ENCODE measurements at places on chromosomes 1 and 21.

- DNase-seq: no peak
Observed at GRCh38 chr21:15703932-15704331, 25.9 kb upstream of the USP25 start.

- no peak for DNase-seq
Observed at GRCh38 chr1:111666828-111667227, 47.2 kb downstream of the RAP1A start.

- DNase-seq: no peak
Observed at GRCh38 chr1:47849005-47849521, 148.1 kb downstream of the TRABD2B start.

DNA sequence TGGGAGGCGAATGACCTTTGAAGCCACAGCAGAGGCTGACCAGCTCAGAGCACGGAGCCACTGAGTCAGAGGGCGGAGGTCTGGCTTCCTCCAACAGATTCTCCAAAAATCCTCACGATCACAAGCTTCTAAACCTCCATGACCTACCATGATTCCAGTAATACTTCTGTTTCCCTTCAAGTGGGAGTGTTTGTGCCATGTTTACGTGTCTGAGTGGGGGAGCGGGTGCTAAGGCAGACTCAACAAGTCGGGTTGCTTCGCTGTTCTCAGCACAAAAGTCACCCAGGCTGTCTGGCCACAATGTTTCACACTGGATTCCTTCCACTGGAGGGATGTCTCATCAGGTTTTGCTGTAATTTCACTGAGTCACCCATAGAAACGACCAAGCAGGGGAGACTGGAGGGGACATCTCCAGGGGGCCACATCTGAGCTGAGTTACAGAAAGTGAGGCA lies 86.2 kb downstream of the SLC66A1 start:
- peak; percentile 65 for DNase-seq

- no peak for DNase-seq
Observed at GRCh38 chr21:15367061-15367626, 302.3 kb upstream of the NRIP1 start.

- DNase-seq: peak; percentile 24
Observed at GRCh38 chr1:3306583-3307291, 147.7 kb upstream of the ARHGEF16 start.

DNA sequence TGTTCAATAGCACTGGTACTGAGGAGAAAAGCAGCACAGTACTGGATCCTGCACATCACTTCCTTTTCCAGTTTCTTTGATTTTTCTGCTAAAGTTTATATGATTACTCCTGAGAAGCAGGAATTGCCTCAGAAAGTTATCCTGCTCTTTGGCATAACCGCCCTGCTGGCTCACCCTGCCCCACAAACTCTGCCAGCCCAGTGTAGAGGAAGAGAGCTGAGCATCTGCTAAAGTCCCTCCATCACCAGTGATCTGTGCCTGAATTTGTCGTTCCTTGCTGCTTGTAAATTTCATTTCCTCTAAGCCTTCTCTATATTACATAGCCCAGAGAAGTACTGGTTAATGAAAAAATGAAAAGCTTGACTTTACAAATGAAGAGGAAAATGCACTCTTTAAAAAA lies 87.0 kb upstream of the C1orf21 start:
- DNase-seq: no peak

GRCh38 chr1:111015222-111015621 lies 51.5 kb upstream of the LRIF1 start:
- no peak for DNase-seq

GRCh38 chr21:26405071-26405470 lies 168.0 kb downstream of the CYYR1 start:
- DNase-seq: no peak

- DNase-seq: no peak
Observed at GRCh38 chr1:154621875-154622274, 13.9 kb upstream of the ADAR start.

GRCh38 chr1:206842854-206843253 lies 22.6 kb upstream of the IL20 start:
- no peak for DNase-seq

GRCh38 chr1:110076789-110077500 lies 6.5 kb upstream of the ALX3 start:
- DNase-seq: no peak

DNA sequence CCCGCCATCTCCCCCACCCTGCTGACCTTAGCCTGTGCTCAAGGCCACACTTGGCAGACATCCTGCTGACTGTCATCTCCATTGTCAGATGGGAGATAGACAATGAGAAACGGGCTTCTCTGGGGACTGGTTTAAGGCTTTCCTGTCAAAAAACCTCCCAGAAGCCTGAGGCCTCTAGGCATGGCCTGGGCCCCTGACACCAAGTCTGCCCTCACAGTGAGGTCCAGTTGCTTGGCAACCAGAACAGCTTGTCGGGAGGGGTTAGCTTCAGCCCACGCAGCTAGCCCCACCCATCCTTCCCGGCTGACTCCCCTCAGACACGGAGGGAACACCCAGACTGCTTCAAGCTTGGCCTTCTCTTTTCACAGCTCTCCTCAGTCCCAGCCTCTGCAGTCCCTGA lies 11.0 kb downstream of the PLEKHA6 start:
- DNase-seq: no peak

DNA sequence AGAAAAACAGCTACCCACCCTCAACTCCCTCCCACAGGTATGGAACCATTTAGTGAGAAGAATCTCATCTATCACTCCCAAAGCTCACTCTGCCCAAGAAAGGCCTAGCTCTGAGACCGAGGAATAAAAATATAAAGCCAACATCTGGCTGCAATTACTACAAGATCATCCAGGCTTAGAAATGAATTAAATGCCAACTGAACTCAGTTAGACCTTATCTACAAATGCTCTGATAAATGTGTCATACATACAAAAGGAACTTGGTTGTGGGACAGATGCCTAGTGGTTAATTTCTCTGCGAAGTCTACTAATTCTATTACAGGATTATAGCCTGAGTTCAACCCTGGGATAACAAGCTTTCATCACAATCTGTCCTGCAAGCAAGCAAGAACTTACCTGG lies 6.7 kb downstream of the ADIPOR1 start:
- no peak for DNase-seq

DNA sequence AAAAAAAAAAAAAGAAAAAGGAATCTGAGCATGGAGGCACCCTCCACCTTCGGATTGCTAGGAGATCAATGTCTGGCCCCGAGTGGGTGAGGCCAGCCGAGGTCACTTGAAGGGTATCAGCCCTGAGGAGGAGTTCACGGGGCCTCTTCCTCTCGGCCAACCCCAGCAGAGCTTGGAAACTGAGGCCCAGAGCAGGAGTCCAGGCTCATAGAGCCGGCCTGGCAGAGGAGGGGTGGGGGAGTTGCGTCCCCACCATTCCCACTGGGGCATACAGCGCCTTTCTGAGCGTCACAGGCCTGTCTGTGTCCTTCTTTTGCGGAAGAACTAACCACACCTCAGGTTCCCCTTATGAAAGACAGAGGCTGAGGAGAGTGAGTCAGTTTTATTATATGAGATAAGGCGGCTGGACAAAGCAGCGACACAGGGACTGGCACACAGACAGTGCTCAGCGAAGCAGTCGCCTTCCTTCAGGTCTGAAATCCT lies 17.1 kb upstream of the EPHA2 start:
- no peak for DNase-seq

- no peak for DNase-seq
Observed at GRCh38 chr1:82116105-82116504, 315.4 kb downstream of the ADGRL2 start.

- no peak for DNase-seq
Observed at GRCh38 chr1:30657131-30658013, 66.0 kb downstream of the MATN1 start.

- DNase-seq: no peak
Observed at GRCh38 chr1:15207031-15207828, 39.8 kb upstream of the FHAD1 start.

DNA sequence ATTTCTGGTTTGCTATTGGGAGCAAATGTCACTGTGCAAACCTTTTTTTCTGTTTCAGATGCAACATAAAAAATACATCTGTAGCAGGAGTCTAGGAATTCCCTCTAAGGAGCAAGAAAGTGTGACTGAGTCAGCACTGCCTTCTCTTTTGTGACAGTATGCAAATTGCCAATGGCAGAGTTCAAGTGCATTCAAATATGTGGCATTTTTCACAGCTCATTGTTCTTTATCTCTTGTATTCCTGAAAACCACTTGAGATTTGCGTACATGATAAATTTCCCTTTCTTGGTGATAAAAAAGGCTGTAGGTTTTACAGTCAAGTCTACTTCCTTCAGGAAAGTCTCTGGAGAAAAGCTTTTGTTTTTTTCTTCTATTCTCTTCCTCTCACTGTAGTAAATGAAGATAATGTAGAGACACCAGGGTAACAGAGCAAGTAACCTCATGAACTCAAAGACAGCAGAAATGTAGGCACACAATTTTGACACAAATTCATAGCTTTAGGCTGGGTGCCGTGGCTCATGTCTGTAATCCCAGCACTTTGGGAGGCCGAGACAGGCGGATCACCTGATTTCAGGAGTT lies 129.7 kb upstream of the L1TD1 start:
- no peak for DNase-seq

GRCh38 chr1:200411406-200412257 lies 1.8 kb upstream of the ZNF281 start:
- DNase-seq: no peak

GRCh38 chr21:25456672-25457071 lies 150.6 kb downstream of the MRPL39 start:
- no peak for DNase-seq
